ENCODE measurements at places on chromosomes 5 and 9.

- no peak for DNase-seq
Observed at GRCh38 chr5:151952238-151952637, 27.6 kb upstream of the GLRA1 start.

GRCh38 chr5:6941631-6942030, 228.4 kb downstream of the TENT4A start:
- no peak for DNase-seq

DNA sequence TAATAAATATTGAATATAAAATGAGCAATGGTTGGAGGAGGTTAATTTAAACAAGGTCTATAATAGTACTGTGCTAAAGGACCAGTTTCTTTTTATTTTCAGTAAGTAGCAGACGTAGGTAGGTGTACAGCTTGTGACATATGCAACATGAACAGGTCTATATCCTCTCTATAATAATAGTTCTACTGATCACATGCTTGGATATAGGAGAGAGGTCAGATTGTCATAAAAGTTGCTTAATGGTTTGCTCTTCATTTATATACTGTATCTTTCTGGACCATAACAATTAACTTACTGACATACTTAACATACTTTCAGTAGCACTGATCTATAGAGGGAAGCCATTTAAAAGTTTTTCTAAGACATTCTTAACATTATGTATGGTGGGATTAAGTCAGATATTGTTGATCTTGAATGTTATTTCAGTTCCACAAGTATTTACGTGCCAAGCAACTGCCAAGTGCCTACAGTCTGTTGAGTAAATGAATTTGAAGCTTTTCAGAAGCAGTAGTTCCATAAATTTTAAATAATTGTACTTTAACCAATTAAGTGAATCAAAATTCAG, 68.0 kb downstream of the DENND4C start:
- no peak for DNase-seq

DNA sequence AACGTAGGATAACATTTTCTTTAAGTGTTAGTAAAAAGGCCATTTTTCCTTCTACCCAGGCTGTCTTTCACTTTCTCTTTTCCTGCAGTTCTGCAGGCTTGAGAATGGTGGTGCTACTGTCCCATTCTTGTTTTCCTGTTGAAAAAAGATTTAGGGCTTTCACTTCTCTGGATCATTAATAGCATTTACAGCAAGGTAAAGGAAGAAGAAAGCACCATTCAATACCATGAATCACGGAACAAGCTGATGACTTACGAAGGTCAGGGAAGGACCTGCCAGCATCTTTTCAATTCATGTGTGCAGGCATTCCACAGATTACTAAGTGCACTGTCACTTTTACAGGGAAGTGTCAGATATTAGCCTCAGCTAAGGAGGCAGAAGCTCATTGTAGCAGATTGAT, 292.8 kb downstream of the YTHDC2 start:
- DNase-seq, result no peak

Data from suprapubic skin (tissue), 4 donors.